ENCODE measurements at places on chromosomes 16 and 17.
A peak's percentile ranks its signal among the peaks of the same experiment; 100 is the strongest.

DNA sequence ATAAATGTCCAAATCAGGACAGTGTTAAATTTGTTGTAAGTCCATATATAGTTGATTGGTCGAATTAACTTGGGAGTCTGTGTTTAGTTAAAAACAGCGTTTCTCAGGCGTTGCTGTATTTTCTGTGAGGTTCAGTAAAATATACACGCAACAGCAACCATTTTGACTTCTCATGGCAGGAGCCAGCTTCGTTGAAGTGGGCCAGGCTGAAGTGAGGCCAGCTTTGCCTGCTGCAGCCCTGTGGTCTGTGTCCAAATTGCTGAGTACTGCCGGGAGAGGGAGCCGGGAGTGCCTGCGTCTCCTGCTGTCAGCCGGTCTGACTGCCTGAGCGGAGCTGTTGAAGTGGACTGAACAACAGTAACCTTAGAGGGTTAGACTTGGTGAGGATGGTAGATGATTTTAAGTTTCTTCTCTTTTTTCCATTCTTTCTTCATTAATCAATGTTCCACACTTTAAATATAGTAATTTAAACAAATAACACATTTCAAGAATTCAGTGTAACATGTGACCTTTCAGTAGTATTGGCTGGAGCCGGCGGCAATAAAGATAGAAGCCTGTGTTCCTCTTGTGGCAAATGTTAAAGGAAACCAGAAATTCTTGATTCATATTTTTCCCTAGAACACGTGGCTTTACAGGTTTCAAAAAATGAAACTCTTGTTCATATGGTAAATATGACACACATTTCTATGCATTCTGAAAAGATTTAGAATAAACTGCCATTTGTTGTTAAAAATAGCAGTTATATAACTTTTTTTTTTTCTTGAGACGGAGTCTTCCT is 37.0 kb upstream of the ZNF750 start:
- DNase-seq: no peak

DNA sequence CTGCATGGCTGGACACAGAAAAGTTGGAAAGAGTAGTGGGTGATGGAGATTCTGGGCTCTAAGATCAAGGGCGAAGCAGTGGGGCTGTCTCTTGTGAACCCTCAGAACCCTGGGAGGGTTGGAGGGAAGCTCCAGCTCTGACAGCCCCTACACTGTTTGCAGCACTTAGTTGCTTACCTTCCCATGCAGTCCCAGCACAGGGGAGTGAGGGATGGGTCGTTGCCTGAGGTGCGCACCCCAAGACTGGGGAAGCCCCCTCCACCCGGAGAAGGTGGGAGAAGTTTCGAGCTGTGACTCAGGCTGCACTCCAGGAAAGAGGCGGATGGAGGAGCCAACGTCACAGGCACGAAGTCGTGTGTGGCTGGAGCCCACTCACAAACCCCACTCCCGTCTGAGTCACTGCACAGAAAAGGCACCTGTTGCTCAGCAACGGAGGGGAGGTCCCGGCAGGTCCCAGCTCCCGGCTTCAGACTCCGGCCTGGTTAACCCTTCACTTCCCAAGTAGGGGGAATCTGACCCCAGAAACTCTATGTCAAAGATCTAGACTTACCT is 60.1 kb downstream of the AIPL1 start:
- DNase-seq: peak; percentile 21

GRCh38 chr17:61205931-61206330 is 193.7 kb upstream of the TBX2 start:
- DNase-seq: no peak

- DNase-seq: no peak
These were observed 18.1 kb downstream of the CACNA1H start for GRCh38 chr16:1171001-1171400.

Measured in stimulated activated CD4-positive, alpha-beta T cell treated with anti-CD3 and anti-CD28 coated beads, Interleukin-1b, Interleukin-23, amount 100 ng/mL, for 1 hour (primary cell).